ENCODE measurements at places on chromosomes 11 and 22. TPM values are rescaled to one million over a fixed set of nuclear protein-coding genes. Genes with fewer than 3 reads are reported as not detected.
A peak's percentile ranks its signal among the peaks of the same experiment; 100 is the strongest.

DNA sequence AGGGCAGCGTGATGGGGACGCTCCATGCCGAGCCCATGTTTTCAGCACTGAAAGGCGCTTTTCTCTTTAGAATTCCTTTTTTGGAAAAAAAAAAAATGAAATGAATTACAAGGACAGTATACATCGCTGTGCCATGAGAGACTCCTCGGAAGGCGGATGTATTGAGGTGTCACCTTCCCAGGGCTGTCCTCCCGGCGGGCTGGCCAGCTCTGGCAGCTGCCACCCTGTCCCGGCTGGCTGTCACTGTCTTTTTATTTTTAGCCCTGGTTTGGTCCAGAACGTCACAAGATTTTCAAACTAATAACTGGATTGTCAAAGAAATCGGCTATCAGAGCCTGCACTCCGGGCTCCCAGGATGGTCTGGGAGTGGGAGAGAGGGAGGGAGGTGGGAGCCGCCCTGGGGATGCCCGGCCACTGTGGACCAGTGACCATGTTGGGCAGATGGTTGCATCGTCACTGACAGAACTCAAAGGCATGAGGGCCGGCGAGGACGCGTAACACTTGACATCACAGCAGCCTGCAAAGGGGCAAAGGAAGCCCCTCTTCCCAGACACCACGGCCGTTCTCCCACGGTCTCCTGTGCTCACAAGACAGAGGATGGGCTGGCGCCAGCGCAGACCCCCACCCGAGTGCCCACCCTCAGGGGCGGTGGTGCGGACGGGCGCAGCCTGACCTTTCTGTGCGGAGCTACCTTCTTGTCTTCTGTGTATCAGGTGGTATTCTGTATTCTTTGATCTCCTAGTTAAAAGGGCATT is 392.9 kb downstream of the TBC1D22A start:
- H3K27me3 ChIP-seq, result no peaks in the 10 kb centered on the region
- no peaks in the 10 kb centered on the region for H3K36me3 ChIP-seq
- H3K4me1 ChIP-seq, result peaks cover 10% of the 10 kb centered on the region
- no peak overlapping the region for H3K4me3 ChIP-seq

DNA sequence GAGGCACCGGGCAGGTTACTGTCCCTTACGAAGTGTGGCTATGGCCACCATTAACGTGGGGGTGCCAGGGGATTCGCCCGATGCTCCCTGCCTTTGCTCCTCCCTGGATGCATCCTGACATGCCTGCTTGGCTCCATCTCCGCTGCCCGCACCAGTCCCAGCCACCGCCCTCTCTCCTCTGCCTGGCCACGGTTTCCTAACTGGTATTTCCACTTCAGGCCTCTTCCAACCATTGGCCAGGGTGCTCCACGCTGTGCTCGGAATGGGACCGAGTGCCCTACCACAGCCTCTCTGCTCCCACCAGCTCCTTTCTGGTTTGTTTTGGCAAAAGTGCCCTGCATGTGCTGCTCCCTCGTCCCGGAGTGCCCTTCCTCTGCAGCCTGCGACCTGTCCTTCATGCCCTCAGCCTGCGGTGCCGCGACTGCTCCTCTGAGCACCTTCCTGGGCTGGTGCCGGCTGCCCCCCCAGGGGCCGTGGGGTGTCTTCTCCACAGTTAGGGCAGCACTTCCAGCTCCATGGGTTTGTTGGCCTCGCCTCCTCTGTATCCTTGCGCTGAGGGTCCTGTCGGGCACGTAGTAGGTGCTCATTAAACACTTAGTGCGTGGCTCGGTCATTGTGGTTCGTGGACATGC is 12.6 kb upstream of the GRAMD4 start:
- no peak for DNase-seq
- no peak overlapping the region for H3K4me3 ChIP-seq
- no peaks in the 10 kb centered on the region for H3K27me3 ChIP-seq
- no peak overlapping the region for H3K27ac ChIP-seq
- no peaks in the 10 kb centered on the region for H3K36me3 ChIP-seq

DNA sequence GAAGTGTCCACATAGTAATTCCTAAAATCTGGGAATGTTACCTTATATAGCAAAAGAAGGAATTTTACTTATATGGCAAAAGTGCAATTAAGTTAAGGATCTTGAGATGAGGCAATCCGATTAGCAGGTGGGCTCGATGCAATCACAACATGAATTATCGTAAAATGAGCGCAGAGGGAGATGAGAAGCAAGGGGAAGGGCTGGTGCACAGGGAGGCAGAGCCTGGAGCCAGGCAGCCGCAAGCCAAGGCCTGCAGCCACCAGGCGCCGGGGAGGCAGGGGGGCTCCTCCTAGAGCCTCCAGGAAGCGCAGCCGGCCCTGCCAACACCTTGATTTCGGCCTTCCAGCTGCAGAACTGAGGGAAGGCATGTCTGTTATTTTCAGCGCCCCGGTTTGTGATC is 85.7 kb downstream of the CELSR1 start:
- DNase-seq, result no peak
- H3K27ac ChIP-seq, result no peak overlapping the region
- no peaks in the 10 kb centered on the region for H3K4me1 ChIP-seq
- H3K4me3 ChIP-seq, result no peak overlapping the region
- peaks cover 32% of the 10 kb centered on the region for H3K27me3 ChIP-seq

GRCh38 chr11:128399251-128400121 is 187.9 kb downstream of the ETS1 start:
- H3K4me1 ChIP-seq, result peaks cover 27% of the 10 kb centered on the region
- H3K4me3 ChIP-seq, result no peak overlapping the region
- H3K36me3 ChIP-seq, result no peaks in the 10 kb centered on the region
- H3K27ac ChIP-seq, result peak overlapping the region; percentile 76
- H3K27me3 ChIP-seq, result no peaks in the 10 kb centered on the region
- peak; percentile 12 for DNase-seq

DNA sequence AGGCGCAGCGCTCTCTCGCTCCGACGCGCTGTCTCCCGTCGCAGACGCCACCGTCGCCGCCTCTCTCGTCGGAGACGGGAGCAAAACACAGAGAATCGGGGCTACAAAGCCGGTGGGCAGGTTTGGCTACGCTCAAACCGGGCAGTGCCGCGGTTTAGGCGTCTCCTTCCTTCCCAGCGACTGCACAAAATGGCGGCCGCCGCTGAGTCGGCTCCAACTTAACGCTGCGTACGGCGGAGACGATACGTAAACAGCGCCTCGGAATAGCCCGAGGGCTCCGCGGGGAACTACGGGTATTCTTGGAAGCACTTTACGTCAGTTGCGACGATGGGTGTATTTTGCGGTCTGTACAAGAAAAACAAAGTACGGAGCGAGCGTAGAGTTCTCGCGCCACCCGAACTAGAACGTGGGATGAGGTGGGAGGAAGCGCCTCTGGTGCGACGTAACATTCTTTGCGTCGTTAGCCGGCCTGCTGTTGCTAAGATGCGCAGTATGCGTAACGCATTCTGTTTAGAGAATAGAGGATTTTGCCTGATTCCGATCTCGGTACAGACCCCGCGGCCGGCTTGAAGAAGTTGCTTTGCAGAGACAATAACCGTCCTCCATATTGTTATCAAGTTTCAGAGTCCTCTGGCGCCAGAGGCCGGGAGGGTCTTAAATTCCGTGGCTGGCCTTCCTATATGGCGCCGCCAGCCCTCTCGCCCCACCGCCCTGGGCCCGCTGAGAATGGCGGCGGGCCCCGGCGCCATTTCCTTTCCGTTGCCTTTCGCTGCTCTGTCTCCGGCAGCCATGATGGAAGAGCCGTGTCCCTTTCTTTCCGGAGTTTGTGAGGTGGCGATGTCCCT is at the start of gene DDX17:
DDX17 (minus strand) TSS at position 194 of the 845 bp plus-strand sequence.
- H3K4me3 ChIP-seq, result peak within 1 kb of the TSS; percentile 84
- H3K27ac ChIP-seq, result peak within 1 kb of the TSS; percentile 98
- H3K4me1 ChIP-seq, result peaks cover 34% of the 10 kb centered on the region
- H3K36me3 ChIP-seq, result no peaks in the 10 kb centered on the region
- no peaks in the 10 kb centered on the region for H3K27me3 ChIP-seq

DNA sequence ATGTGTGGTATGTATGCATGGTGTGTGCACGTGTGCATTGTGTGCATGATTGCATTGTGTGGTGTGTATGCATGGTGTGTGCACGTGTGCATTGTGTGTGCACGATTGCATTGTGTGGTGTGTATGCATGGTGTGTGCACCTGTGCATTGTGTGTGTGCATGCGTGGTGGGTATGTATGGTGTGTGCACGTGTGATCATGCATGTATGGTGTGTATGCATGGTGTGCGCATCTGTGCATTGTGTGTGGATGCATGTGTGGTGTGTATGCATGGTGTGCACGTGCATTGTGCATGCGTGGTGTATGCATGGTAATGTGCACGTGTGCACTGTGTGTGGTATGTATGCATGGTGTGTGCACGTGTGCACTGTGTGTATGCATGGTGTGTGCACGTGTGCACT is 16.8 kb downstream of the ALG12 start:
- H3K36me3 ChIP-seq, result peaks cover 50% of the 10 kb centered on the region
- H3K4me3 ChIP-seq, result no peak overlapping the region
- no peak overlapping the region for H3K27ac ChIP-seq
- H3K27me3 ChIP-seq, result no peaks in the 10 kb centered on the region
- no peaks in the 10 kb centered on the region for H3K4me1 ChIP-seq

Gene RTN4RL2
- 2.8 TPM for total RNA-seq

Gene CREB3L1
- total RNA-seq, result 0.69 TPM

Gene OR52E8
- not detected for total RNA-seq

Data from gastrocnemius medialis (tissue), 4 donors.